A549 (cell line): ENCODE measurements at places on chromosomes 2 and 18.
A peak's percentile ranks its signal among the peaks of the same experiment; 100 is the strongest.

GRCh38 chr2:11467129-11467649, 1.2 kb upstream of the E2F6 start:
- DNase-seq = no peak

DNA sequence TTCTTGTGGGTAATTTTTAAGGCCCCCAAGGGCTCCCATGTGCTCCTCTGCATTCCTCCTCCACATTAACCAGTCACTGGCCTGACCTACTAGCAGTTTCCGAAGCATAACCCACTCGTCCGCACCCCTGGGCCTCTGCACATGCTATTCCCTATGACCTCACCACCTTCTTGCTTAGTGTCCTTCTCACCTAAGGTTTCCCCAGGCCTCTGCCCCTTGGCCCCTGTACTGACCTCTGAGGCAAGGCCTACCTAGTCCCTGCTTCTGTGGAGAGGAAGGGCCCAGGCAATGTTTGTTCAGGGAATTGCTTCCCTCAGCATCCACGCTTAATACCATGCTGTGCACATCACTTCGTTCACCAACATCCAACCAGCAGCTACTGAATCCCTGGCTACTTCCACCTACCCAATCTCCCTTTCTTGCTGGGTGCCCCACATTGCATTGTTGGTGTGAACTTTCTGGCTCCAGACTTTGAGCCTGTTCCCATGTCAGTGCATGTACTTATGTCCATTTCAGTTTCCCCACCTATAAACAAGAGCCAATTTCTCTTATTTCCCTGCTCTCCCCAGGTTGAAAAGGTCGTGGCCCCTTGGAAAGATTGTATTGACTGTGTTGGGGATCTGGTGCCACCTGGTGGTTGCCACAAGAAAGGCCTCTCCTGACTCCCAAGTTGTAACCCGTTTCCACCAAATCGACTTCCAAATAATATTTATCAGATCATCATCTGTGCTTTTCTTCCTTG, 19.2 kb upstream of the TMEM177 start:
- DNase-seq = peak; percentile 39

- DNase-seq = no peak
These were observed 17.1 kb upstream of the CNDP1 start for GRCh38 chr18:74517236-74517630.

DNA sequence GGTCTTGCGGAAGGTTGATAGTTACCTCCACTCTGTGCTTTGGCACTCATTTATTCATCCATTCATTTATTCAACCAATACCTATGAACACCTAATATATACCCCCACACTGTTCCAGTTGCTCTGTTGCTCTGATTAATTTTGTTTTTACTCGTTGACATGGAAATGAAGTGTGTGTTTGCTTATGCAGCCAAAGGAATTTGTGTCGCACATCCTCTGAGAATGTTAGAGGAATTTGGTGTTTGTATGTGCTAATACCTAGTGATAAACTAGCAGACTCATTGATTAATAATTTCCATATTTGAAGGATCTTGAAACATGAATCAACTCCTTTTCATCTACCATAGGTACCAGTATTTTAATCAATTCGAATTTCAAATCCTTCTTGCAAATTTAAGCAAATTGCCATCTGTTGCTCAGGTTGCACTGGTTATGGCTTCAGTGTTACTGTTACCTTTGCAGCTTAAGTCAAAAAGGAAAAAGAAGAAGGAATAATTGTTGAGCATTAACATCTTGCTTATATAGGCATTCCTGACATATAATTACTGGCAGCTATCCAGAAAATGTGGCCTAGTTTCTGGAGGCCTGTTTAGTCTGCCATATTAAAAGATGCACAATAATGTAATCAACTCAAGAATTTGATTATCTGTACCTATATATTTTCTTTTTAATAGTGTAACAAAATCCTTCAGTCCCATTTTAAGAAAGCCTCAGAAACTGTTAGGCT, 25.7 kb upstream of the CRIM1 start:
- peak; percentile 85 for DNase-seq

DNA sequence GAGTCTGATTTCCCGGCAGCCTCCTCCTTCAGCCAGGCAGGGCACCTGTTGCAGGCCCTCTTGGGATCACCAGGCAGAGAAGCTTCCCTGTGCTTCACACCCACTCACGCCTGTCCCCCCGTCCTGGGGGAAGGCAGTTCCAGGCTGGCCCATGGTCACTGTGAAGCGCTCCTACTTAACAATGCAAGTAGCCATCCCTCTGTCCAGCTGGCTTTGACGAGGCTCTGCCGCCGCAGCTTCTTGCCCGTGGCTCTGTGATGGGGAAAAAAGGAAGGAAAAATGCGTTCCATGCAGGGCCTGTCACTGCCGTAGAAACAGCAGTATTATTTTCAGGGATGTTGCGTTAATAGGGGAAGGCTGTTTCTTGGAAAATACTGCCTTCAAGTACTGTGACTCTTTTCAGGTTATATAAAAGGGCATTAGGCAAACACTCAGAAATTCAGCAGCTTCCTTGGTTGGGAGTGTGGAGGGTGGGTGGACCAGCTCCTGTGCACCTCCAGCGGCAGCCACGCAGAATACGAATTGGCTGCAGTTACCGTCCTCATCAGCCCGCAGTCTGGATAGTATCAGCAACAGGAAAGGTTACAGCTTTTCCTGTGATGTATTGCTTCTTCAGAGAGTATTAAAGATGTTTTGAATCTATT, 232.3 kb downstream of the KLHL29 start:
- DNase-seq = no peak

GRCh38 chr2:27799646-27800010, 28.1 kb downstream of the MRPL33 start:
- peak; percentile 47 for DNase-seq

DNA sequence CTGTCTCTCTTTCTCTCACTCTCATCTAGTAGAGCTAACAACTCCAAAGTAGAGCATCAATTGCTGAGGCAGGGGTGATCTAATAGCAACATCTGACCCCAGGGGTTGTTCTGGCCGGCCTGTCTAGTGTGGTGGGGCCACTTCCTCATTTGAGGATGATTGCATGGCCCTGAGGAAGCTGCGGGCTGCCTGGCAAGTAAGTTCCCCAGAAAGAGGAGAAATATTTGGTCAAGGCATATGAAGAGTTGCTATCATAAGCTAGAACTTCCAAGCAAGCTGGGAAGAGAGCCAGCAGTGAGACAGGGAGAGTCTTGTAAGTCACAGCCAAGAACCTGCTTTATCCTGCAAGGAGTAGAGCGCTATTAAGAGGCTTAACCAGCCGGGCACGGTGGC, 50.8 kb upstream of the TMEM87B start:
- no peak for DNase-seq

GRCh38 chr18:45365835-45366234, 249.4 kb upstream of the SLC14A2 start:
- DNase-seq = no peak

DNA sequence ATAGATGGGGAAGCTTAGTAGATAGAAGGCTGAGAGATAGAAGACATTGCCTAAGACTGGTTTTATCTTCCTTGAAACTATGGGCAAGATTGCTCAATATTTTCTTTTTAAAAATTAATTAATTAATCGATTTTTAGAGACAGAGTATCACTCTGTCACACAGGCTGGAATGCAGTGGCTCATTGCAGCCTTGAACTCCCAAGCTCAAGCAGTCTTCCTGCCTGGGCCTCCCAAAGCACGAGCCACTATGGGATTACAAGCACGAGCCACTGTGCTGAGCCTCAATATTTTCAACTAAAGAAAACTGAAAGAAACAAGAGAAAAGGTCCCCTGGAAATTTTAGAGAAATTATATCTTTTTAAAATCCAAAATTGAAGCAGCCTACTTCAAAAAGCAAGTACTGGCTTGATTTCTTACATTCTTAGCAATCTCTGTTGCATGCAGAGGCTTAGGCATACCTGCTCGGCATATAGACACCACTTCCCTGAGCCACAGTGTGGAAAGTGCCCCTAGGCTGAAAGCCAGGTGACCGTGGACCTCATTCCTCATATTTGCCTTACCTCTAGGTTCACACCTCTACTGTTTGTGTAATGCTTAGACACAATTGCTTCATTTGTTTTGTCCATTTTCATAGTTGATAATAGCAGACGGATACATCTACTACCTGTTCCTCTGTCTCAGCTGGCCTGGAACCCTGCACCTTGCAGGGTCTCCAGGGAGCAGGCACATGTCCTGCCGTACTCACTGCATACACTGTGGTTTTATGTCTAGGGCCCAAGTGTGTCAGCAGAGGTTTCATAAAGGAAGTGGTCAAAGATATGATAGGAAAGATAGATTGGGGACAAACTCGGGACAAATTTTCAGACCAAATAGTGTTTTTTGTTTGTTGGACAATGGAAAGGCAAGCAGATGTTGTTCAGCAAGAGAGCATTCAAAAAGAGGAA, 166.5 kb upstream of the ALPP start:
- DNase-seq = no peak

GRCh38 chr2:218249691-218250090, 11.1 kb upstream of the GPBAR1 start:
- DNase-seq = no peak

DNA sequence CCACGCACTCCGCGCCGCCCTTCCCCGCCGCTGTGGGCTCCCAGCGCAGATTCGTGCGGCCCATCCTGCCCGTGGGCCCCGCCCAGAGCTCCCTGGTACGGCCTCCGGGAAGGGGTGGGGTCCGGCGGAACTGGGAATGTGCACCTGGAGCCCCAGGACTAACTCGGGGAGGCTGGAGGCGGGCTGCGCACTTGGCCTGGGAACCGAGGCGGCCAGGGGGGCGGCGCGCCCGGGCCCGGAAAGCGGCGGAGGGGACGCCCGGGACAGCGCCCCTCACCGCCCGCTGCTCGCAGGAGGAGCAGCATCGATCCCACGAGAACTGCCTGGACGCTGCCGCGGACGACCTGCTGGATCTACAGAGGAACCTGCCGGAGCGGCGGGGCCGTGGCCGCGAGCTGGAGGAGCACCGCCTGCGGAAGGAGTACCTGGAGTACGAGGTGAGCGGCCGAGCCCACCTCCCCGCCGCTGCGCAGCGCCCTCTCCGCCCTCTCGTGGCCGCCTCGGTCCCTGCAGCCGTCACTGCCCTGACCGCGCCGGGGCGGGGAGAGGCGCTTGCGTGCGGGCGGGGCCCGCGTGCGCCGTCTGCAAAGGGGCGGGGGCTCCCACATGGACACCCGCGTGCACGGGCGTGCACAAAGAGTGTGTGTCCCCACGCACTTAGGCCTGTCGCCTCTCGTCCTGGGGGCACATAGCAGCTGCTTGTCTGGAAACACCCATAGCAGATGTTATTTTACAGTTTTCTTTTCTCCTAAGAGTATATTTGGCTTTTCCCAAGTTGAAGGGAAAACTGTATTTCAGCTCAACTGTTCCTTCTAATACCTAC, 25.2 kb downstream of the PSD4 start:
- peak; percentile 90 for DNase-seq

DNA sequence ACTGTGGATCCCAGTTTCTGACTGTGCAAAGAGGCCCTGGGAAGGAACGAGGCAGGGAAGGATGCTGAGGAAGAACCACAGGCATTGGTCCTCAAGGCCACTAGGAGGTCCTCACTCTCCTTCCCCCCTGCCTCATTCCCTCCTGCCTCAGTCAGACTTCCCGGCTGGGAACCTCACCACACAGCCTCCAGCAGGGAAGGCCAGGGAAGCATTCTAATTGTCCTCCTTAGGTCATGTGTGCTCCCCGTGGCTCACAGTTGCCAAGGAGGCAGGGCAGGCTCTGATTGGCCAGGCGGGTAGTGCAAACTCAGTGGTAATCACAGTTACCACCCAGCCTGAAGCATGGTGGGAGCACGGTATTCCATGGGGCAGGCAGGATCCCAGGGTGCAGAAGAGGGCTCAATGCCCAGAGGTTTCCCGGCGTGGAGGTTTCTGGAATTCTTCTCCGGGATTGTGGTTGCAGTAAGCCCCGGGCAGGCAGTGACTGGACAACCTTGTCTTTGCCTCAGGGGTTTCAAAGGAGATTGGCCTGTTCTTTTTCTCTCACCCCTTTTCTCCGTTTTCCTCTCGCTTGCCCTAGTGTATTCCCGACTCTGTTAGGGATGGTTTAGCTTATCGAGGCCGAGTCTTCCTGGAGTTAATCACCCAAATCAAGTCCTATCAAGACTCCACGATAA, 27.1 kb downstream of the FER1L5 start:
- DNase-seq = no peak

- no peak for DNase-seq
These were observed 169.7 kb upstream of the NOSTRIN start for GRCh38 chr2:168632709-168633121.

GRCh38 chr2:83368916-83369315, 1090.2 kb downstream of the SUCLG1 start:
- DNase-seq = no peak

GRCh38 chr18:74478316-74478715, 17.8 kb upstream of the CNDP2 start:
- DNase-seq = no peak

GRCh38 chr18:77098029-77098428, 34.6 kb downstream of the MBP start:
- DNase-seq = no peak

GRCh38 chr18:8847066-8847755, 141.9 kb downstream of the MTCL1 start:
- DNase-seq = no peak

DNA sequence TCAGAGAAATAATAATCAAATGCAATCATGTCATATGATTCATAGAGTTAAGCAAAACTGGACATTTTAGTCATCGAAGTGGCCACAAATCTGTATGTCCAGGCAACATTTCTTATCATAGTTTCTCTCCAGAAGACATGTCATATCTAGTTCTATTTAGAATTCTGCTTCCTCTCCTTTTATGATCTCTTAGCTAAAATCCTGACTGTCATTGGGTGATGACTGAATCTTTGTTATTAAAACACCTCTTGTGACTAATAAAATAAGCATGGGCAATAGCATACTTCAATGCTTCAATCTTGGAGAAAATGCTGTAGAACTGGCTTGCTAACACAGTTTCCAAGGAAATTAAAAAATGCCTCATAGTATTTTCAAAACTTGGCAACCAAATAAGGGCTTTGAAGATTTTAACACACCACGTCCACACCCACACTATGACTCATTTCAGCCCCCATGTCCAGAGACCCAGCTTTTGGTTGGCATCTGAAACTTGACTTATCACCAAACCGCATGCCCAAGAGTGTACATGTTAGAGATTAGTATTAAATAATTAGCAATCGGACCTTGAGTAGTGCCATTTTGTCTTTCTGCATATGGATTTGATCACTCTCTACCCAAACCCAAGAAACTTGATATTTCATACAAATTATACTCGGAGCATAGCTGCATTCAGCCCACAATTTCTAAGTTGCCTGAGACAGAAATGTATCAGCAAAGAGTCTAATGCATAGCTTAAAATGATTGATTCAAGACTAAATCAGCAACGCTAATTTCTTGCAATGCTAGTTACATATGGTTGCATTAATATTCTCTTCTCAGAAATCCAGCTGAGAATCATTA, 106.5 kb upstream of the ETAA1 start:
- DNase-seq = peak; percentile 51
